ENCODE measurements at places on chromosomes 2 and 18.

- no peak for DNase-seq
These were observed 3.9 kb upstream of the ETAA1 start for GRCh38 chr2:67393237-67393636.

DNA sequence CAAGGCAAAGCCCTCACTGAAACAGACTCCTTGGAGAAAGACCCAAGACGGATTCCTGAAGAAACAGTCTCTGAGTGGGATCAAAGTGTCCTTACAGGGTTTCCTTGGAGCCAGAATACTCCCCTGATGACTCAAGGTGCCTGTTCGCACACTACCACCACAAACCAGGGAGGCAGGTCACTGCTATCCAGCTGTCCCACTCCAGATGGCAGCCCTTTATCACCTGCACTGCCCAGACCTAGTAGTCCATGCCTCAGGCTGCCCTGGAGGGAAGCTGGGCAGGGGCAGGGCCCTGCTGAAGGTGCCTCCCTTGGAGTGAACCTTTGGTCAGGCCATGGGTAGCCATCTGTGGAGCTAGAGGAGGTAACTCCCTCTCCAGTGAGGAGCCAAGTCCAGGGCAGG is 34.1 kb downstream of the TRABD2A start:
- no peak for DNase-seq

GRCh38 chr2:68879296-68879695 is 8.1 kb upstream of the BMP10 start:
- no peak for DNase-seq

DNA sequence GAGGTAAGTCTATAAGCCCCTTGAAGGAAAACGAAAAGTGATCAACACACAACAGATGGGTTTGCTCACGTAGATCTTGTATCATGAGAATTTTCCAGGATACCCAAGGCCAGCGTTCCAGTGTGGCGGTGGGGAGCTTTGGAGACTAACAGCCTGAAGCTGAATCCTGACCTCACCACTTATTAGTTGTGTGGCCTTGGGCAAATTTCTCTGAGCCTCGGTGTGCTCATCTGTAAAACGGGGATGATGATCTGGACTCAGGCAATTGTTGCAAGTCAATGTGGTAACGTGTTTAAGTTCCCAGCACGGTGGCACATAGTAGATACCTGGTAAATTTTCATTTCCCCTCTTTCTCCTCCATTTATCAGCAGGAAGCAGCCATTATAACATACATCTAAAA is 68.3 kb downstream of the VWA3B start:
- DNase-seq: no peak

DNA sequence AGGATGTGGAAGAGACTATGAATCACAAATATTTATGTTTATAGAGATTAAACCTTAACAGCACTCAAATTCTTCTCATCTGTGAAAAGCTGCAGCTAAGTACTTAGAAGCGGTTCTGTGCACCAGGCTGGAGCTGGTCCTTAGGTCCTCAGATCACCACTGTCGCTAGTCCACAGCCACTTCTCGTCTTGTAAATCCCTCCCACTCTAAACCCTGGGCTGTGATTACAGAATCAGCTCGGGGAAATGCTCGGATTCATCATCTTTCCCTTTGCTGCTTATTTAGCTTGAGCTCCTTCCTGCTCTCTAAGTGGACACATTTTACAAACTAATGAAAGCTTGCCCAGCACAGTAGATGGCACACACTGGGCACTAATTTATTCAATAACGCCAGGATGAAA is 61.7 kb downstream of the RNF152 start:
- no peak for DNase-seq

- no peak for DNase-seq
These were observed 1.1 kb upstream of the TMEM185B start for GRCh38 chr2:120224256-120224655.
